ENCODE measurements at places on chromosomes 1 and 21.

GRCh38 chr1:73783352-73783751 lies 414.6 kb downstream of the LRRIQ3 start:
- no peak for DNase-seq

- DNase-seq = no peak
Measured at GRCh38 chr21:26227130-26227529, 56.6 kb upstream of the APP start.

GRCh38 chr1:1259540-1259939 lies 13.0 kb upstream of the C1QTNF12 start:
- DNase-seq = no peak

DNA sequence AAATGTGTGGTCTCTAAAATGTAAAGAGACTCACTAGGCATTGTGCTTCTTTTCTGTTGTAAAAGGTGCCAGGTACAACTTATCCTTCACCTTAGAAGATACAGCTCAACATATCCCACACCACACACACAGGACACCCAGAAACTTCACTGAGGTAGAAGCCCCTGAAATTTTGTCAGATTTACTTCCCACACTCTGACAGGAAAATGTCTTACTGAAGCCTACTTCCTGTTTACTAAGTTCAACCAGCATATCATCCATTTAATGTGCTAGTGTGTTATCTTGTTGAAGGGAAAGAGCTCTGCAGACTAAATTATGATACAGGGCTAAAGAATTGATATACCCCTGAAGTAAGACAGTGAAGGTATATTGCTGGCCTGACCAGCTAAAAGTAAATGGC lies 39.9 kb upstream of the INSL5 start:
- DNase-seq = no peak

- peak; percentile 92 for DNase-seq
Measured at GRCh38 chr1:86429835-86430234, 5.9 kb downstream of the CLCA2 start.

GRCh38 chr1:183289051-183289496 lies 103.0 kb downstream of the LAMC2 start:
- DNase-seq = no peak

- DNase-seq = no peak
Measured at GRCh38 chr1:13228343-13228781, 2.4 kb upstream of the PRAMEF18 start.

GRCh38 chr1:211490038-211490678 lies 1.8 kb downstream of the RD3 start:
- DNase-seq = no peak

- DNase-seq = no peak
Measured at GRCh38 chr1:22045604-22046228, 6.8 kb upstream of the CDC42 start.

- DNase-seq = no peak
Measured at GRCh38 chr1:37472281-37472680, 2.1 kb upstream of the ZC3H12A start.

DNA sequence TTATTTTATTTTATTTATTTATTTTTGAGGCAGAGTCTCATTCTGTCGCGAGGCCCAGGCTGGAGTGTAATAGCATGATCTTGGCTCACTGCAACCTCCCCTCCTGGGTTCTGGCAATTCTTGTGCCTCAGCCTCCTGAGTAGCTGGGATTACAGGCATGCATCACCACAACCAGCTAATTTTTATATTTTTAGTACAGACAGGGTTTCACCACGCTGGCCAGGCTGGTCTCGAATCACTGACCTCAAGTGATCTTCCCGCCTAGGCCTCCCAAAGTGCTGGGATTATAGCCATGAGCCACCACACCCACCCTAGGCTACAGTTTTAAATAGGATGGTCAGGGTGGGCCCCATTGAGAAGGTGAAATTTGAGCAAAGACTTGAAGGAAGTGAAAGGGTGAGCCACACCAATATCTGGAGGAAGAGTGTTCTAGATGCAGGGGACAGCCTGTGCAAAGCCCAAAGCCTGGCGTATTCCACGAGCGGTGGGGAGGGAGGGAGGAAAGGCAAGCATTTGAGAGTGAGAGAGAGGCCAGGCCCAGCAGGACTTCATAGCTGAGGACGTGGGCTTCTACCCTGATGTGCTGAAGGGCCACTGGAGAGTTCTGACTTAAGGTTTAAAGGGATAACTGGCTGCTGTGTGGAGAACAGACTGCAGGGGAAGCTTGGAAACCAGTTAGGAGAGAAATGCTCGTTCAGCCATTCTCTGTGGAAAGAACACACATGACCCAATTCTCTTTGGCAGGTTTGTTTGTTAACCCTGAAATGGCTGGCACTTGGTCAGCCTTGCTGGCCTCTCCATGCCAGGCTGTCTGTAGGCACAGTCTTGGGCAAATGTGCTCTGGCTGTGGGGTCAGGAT lies 62.6 kb upstream of the FAM20B start:
- no peak for DNase-seq

DNA sequence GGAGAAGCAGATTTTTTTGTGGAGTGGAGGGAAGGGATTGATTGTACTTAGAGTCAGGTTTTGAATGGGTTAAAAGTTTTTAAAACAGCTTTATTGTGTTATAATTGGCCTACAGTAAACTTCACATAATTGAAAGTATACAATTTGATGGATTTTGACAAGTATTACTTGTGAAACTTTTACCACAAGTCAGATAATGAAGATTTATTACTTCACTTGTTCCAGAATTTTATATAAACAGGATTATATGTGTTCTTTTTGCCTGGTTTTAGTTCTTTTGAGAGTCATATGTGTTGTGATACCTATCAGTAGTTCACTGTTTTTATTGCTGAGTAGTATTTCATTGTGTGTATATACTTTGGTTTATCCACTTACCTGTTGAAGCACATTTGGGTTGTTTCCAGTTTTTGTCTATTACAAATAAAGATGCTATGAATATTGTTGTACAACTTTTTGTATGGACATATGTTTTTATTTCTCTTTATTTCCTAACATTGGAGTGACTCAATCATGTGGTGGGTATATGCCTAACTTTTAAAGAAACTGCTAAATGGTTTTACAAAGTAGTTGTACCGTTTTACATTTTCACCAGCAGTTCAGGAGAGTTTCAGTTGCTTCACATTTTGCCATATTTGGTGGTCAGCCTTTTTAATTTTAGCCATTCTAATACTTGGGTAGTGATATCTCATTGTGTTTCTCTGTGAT lies 71.0 kb downstream of the DYRK1A start:
- no peak for DNase-seq

- DNase-seq = peak; percentile 17
Measured at GRCh38 chr1:38872401-38873026, 634 bp downstream of the MYCBP start.

GRCh38 chr1:162722036-162722435 lies 68.5 kb upstream of the HSD17B7 start:
- no peak for DNase-seq

DNA sequence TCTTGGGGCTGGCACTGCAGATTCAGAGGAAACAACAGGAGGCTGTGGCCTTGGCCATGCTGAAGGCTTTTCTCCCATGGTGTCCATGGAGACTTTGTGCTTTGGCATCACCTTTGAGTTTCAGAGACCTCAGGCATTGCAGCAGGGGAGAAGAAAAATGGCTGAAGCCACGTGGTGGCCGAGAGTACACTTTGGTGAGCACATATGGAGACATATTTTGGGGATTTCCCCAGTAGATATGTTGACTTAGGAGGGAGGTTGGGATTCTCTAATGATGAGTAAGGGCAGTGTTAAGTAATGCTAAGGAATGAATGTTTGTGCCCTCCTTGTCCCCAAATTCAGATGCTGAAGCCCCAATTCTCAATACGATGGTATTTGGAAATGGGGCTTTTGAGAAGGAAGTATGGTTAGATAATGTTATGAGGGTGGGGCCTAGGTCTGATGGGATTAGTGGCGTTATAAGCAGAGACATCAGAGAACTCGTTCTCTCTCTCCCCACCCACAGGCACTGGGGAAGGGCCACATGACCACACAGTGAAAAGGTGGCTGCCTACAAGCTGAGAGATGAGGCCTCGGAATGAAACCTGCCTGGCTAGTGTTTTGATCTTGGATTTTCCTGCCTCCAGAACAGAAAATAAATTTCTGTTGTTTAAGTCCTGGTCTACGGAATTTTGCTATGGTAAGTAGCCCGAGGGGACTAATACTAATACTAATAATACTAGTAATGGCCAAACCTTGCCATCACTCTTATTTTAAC lies 98.6 kb downstream of the TBX19 start:
- no peak for DNase-seq

- peak; percentile 6 for DNase-seq
Measured at GRCh38 chr1:80066060-80066459, 1059.5 kb upstream of the ADGRL4 start.

DNA sequence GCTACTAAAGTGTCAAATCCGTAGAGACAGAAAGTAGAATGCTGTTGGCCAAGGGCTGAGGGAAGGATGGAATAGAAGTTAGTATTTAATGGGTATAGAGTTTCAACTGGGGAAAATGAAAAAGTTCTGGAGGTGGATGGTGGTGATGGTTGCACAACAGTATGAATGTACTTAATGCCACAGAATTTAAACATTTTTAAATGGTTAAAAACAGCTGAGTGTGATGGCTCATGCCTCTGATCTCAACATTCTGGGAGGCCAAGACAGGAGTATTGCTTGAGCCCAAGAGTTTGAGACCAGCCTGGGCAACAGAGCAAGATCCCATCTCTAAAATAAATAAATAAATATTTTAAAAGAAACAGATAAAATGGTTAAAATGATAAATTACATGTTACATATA lies 44.5 kb downstream of the PIK3R3 start:
- no peak for DNase-seq

DNA sequence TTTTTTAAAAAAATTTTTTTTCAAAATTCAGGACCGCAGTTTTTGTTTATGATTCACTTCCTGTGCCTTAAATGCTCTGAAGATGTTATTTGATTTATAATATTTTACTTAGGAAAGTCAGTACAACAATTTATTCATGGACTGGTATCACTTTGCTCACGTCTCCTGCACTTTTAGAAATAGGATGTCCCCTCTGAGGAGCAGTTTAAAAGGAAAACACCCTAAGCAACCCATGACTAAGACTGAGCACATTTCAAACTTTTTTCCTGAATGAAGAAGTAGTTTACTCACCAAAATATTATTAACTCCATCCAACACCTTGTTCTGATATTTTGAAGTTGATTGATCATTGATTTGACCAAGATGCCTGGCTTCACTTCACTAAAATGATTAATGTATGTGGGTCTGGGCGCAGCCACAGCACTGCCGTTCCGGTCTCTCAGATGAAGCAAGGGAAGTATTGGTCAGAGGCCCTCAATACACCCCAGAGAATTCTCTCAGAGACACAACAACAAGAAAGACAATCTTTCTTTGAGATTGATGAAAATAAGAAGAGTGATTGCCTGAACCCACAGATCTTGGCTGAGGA lies 223.9 kb downstream of the TGFB2 start:
- no peak for DNase-seq

GRCh38 chr1:198472119-198472518 lies 68.4 kb downstream of the ATP6V1G3 start:
- no peak for DNase-seq

GRCh38 chr1:207841901-207842300 lies 69.0 kb downstream of the CD34 start:
- DNase-seq = no peak

- DNase-seq = no peak
Measured at GRCh38 chr21:34996304-34997101, 52.6 kb downstream of the RUNX1 start.

DNA sequence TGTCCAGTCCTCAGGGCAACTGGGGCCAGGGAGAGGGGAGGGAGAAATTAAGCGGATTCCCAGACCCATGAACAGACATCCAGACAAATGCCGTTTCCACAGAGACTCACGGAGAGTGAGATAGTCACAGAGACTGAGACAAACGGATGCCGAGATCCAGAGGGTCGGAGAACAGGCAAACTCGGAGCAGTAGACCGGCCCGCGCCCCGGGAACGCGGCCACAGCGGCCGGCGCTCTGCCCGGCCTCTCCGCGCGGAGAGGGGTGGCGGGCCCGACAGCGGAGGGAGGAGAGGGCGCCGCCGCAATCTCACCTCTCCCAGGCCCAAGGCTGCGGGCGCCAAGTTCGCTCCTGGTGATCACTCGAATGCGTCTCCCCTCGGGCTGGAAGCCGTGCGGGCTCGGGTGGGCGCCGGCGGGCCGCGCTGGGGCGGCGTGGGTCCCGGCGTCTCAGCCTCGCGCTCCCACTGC lies 831 bp upstream of the FOXD2 start:
- DNase-seq = no peak

DNA sequence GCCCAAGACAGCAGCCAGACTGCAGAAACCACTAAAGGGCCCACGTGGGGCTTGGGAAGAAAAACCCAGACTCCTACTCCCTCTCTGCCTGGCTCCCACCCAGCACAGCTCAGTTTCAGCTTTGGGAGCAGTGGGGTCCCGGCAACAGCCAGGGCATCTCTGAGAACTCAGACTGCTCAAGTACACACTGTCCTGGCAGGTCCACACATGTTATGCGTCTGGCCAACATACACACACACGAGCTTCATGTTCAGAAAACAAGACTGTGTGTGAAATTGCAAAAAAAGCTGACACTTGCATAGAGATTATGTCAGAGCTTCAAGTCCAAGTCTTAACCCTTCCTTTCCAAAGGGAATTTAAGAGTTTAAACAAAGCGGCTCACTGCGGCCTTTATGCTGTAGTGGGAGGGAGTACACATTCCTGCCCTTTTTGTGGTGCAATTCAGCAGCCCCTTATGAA lies 136.6 kb upstream of the CD34 start:
- DNase-seq = peak; percentile 15

DNA sequence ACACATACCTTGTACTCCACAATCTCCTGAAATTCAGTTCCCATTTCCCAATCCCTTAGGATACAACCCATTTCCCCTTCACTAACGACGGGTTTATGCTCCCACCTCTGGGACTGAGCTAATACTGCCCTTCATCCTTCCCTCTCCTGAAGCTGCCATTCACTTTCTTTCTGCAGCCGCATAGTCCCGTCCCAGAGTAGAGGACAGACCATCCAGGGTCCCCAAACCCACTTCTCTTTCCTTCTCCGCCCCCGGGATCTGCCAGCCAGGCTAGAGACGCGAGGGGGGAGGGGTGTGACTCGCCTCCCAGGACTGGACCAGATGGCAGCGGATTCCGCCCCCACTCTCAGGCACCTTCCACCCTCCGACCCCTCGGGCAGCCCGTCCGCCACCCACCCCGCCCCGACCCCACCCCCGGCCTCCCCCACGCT lies 679 bp downstream of the ABL2 start:
- peak; percentile 52 for DNase-seq

- peak; percentile 24 for DNase-seq
Measured at GRCh38 chr1:89978755-89979154, 16.2 kb upstream of the ZNF326 start.

DNA sequence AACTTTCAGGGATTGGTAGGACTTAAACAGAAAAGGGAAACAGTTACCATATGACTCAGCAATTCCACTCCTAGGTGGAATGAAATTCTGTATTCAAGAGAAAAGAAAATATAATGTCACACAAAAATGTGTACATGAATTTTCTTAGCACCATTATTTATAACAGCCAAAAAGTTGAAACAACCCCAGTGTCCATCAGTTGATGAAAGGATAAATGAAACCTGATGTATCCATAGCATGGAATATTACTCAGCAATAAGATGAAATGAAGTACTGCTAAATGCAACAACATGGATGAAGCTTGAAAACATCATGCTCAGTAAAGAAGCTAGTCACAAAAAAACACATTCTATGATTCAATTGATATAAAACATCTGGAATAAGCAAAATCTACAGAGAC lies 15.5 kb downstream of the EEIG2 start:
- no peak for DNase-seq

Data from AG08395 (cell line).